ENCODE measurements at places on chromosomes 7 and 10.
A peak's percentile ranks its signal among the peaks of the same experiment; 100 is the strongest.

- no peak for DNase-seq
Measured at GRCh38 chr10:118816471-118817168, 61.9 kb upstream of the CACUL1 start.

GRCh38 chr10:58237014-58237834, 30.5 kb downstream of the IPMK start:
- DNase-seq, result no peak

DNA sequence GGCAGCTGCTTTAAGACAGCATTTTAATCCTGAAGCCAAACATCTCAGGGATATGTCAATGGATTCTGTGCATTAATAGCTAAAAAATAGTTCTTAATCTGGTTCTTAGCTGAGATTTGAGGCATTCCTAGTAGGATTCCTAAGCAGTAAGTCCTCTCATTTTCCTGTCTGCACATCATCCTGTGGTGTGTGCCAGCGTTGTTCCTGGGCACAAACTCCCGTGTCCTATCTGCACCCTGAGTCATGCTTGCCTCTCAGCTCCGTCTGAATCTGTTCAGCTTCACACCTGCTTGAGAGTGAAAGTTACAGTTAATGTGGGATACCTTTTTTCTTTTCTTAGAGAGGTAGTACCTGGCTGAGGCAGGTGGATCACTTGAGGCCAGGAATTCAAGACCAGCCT, 19.5 kb downstream of the BAG3 start:
- DNase-seq, result no peak

DNA sequence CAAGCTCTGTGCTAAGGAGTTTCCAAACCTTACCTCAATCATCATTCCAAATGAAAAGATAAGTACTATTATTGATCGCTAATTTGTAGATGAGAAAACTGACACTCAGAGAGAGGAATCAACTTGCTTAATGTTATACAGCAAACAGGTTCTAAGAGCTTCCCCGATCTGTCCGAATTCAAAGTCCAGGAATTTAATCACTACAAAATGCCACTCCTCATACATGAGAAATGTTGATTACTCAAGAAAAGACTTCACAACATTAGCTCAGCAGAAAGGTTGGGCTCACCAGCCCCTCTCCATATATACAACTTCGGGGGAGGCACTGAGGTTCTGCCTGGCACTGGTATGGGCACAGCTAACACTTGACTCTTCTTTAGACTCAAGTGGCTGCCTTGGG, 80.7 kb downstream of the SLC16A9 start:
- no peak for DNase-seq

DNA sequence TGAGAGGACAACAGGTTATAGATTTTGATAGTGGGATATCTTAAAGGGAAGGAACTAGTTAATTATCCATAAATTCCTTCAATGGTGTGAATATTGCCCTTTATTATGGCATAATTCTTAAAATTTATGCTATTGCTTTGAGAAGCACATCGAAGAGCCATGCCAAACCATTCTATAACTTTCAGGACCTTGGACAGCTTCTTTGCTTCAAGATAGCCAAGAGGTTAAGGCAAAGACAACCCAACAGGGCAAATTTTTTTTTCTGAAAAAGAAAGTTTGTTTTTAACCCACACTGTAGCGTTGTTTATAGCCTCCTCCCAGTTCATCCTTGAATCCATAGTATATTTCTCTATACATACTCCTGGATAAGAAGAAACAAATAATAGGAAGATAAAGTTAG, 103.2 kb downstream of the NRG3 start:
- DNase-seq, result no peak

DNA sequence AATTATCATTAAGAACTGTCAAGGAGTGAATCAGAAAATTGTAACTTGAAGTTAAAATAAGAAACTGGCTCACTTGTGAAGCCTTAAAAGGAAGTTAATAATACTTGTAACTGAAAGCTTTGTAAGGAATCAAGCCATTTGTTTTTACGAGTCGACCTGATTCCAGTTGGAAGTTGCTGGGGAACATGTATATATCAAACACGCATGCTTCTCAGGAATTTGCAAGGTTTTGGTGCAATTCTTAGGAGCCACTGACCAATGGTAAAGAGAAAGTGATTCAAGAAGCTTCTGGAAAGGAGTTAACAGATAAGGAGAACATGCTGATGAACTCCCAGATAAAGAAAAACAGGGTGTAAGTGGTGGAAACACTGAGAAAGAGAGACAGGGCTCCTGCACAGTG, 56.4 kb downstream of the ETV1 start:
- no peak for DNase-seq

- DNase-seq, result no peak
Measured at GRCh38 chr10:79135790-79136189, 67.0 kb downstream of the ZMIZ1 start.

DNA sequence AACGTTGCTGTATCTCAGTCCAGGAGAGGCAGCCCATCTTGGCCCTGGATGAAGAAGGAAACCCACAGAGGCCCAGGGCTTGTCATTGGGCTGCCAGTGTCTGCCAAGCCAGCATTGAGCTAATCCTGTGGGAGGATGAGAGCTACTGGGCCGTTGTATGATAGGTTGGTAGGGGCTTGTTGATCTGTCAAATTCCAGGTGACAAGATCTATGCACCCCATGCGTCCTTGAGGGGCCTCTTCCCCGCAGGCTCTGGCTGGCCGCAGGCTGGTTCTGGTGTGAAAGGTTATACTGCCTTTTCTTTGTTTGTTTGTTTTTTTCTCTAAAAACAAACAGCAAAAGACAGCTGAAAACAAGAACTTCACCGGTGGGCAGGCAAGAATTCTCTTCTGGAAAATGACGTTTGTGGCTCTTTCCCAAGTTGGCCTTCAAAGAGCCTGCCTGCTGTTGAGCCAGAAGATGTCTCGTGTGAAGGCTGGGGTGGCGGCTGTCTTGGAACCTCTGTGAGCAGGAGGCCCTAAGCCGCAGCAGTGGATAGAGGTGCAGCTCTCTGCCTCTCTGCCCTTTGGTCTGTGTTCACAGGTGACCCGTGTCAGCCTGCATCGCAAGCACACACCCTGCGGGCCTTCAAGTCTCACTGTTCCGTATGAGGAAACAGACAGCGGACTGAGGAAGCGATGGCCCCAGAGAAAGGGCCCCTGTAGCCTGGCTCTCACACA, 23.3 kb downstream of the CYP17A1 start:
- no peak for DNase-seq

DNA sequence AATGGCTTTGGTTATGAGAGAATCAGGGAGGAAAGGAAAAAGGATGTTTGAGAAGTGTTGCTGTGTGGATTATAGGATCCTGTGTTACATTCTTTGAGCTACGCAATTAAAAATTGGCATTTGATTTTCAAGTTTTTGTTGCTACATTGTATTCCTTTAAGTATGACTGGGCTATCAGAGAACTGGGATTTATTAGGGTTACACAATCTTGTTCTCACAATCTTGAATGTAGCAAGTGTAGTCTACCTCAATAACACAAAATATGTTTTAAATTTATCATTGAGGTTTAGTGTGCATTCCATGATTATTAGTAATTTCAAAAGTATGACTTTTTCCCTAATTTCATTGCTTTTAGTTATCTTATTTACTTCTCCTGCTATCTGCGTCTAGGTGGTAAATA, 113.9 kb downstream of the CACNB2 start:
- DNase-seq, result no peak

GRCh38 chr10:129474642-129475041, 7.6 kb downstream of the MGMT start:
- DNase-seq, result no peak

GRCh38 chr10:11108356-11108755, 90.7 kb downstream of the CELF2 start:
- DNase-seq, result no peak

GRCh38 chr7:137940656-137941518, 61.0 kb downstream of the CREB3L2 start:
- DNase-seq, result no peak

- no peak for DNase-seq
Measured at GRCh38 chr7:95919556-95919955, 147.2 kb downstream of the DYNC1I1 start.

DNA sequence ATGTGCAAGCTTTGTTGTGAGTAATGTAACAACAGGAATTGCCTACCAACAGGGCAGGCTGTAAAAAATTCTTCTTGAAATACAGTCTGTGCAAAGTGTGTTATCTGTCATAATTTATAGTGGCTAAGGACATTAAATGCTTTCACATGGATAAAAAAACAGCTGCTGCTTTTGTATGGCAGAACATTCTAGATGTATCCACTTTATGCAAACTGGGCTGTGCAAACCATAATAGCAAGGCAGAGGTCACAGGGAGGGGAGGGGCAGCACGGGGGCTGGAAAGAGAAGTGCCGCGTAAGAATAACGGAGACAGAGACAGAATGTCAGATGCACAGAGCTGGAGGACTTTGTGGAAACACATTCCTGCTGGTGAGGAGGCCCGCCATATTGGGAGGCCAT, 86.1 kb downstream of the VOPP1 start:
- DNase-seq, result no peak

DNA sequence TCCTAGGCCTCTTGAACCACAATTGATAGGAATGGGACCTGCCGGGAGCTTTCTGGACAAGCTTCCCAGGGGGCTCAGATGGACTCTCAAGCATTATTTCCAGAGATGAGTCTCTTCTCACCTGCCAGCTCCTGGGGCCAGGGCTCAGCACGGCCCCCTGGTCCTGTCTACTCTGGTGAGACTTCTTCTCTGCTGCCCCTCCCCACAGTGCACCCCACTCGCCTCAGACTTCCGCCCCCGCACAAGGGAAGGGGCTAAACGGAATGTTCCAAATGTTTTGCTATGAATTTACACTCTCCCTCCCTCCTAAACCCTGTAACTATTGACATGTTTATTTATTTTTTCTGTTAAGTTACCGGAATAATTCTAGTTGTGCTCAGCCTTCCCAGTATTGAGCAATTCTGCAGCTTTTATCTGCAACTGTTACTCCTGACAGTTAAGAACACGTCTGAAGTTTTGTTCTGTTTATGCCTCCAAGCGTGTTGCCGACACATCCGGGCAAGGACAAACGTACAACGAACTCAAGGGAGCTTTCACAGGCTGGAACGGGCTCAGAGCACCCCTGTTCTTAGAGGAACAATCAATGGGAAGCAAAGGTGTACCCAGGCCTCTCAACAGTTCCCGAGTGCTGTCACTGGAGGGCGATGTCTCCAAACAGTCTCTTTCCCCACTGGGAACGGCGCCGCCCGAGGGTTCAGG, 55.2 kb downstream of the FHIP2A start:
- peak; percentile 57 for DNase-seq
